Cortex of kidney (tissue), 1 donor: ENCODE measurements at places on chromosomes 2 and 18.

- no peak for DNase-seq
Measured at GRCh38 chr18:3061581-3062312, 48.8 kb upstream of the LPIN2 start.

DNA sequence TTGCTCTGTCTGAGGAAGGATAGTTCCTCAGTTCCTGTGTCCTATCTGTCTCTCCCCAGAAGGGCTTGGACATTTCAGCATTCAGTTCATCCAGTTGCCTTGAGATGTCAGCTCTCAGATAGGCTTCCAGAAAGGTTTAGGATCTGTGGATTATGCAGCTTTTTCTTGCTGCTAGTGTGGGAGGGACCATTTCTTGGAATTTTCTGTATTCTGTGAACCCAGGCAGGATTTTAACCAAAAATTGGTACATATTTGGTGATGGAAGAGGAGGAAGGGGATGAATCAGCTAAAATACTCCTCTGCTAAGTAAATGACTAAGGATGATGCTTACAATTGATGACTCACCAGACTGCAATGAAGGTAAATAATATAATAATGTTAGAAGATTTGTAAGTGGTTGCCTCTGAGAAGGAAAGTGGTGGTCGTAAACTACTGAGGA lies 58.6 kb upstream of the DOCK10 start:
- no peak for DNase-seq

GRCh38 chr2:163132850-163133249 lies 294.3 kb upstream of the KCNH7 start:
- no peak for DNase-seq

DNA sequence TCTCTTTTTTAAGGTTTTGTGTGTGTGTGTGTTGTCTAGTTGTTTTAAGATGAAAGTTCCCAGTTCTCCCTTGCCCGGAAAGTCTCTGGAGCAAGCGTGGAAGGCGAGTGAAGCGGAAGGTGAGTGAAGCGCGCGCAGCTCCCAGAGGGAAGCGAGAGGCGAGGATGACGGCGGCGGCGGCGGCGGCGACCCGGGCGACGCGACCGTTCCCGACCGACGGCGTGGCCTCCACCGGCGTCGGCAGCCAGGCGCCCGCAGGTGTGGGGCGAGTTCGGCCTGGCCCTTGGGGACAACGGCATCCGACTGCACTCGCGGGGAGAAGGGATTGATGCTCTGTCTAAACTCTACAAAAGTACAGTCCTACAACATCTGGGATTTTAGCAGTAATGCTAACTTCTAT lies 321.9 kb downstream of the CELF4 start:
- DNase-seq = no peak

DNA sequence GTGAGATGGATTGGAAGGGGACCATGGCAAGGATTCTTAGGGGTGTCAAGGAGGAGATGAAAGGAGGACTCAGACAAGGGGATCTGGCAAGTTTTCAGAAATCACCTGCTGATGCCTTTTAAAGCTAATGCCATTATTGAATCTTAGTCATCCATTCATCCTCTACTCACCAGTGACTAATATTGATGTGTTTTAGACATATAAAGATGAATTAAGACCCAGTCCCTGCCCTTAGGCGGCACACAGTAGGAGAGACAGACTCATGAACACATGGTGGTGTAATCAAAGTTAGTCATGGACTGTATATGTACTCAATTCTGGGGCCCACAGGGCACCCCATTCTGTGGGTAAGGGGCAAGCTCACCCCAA lies 56.5 kb upstream of the ATL2 start:
- no peak for DNase-seq

GRCh38 chr2:239167766-239168444 lies 232.9 kb downstream of the HDAC4 start:
- no peak for DNase-seq

DNA sequence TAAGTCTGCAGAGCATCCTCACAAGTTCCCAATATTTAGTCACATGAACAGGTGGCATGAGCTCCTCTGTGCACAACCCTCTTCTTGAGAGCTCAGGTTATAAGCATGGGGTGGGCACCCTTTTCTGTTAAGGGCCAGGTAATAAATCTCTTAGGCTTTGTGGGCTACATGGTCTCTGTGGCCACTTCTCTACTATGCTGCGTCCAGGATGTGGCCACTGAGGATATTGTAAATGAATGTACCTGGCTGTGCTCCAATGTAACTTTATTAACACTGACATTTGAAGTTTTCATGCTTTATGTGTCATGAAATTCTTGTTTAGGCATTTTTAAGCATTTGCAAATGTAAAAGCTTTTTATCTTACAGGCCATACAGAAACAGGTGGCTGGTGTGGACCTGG lies 116.8 kb upstream of the ST6GAL2 start:
- no peak for DNase-seq
